ENCODE measurements at places on chromosomes 1 and 21.

GRCh38 chr21:35405981-35406380 is 356.9 kb upstream of the RUNX1 start:
- DNase-seq: no peak

- no peak for DNase-seq
Observed at GRCh38 chr1:11354893-11355553, 82.0 kb downstream of the UBIAD1 start.

DNA sequence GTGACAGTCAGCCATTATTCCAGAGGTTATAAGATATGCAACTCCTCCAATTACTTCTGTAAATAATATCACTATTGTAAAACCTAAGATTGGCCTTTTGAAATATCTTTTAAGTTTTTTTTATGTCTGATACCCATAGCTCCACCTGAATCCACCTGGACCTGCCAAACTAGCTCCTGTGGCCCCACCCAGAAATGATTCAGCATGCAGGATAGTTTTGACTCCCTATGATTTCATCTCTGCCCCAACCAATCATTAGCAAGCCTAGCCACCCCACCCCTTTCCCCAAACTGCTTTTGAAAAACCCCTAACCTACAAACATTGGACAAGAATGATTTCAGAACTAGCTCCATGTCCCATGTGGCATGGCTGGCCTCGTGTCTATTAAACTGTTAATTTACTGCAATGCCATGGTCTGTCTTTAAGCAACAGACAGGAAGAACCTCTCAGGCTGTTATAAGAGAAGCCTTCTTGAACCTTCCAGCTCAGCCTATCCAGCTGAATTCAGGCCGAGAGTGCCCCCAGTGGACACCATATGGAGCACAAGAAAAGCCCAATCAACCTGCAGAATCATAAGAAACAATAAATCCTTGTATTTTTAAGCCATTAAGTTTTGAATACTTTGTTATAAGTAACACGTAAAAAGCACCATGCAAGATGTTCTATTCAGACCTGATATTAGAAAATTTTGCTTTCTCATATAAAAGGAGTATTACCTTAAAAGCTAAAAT is 263.0 kb upstream of the ZRANB2 start:
- no peak for DNase-seq

DNA sequence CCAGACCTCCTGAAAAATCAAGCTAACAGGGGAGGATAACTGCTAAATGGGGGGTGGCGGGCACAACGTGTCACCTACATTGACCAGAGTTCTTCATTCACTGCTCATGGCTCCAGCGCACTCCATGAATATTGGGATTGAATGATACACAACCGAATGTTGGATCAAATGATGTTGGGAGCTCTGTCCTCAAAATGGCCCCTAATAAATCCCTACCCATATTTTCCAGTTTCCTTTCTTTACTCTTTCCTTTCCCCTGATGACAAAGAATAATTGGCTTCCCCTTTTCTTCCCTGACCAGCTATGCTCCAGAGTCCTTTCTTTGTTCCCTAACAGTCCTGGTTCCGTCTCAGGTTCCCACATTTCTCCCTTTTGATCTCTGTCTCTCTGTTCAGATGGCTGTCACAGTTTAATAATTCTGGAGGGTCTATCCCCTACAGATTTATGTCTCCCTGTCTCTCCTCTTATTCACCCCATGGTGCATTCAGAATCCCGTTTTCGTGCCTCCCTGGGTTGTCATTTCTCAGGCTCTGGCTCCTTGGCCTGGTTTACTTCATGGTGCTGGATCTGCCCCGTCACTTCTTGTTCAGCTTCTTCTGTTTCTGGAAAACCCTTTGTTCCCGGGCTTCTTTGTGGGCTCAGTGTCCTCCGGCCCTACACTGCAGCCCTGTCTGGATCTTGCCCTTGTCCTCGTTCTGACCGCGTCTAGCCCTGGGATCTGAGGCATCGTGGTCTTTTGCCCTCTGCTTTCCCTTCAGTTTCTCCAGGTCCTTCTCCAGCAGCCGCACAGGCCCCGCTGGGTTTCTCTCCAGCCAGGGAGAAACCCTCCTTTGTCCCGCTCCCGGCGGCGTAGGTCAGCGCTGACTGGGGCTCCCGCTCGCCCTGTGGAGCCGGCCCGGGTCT is 78.3 kb downstream of the NDUFS5 start:
- DNase-seq: peak; percentile 31

DNA sequence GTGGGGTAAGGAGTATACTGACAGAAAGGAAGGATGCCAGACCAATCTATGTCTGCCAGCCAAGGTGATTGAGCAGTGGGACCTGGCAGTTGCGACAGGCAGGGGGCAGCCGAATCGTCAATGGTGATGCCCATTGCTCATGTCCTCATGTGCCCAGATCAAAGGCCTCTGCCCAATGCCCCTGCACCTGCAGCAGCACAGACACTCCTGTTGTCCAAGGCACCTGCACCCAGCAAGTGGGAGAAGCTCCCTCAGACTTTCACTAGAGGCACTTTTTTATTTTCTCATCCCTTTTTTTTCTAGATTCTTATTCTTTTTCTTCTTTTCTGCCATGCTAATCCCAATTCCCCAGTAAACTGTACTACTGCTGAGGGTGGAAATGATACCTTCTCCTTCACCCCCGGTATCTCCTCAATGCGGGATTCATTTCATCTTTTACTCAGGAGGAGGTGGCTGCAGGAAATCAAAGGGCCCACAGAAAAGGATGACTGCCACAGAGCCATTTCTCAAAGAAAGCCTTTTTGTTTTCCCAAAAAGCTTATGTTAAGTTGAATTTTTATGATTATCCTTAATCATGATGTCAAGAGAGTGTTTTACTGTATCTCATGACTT is 332.0 kb downstream of the PAPPA2 start:
- no peak for DNase-seq

DNA sequence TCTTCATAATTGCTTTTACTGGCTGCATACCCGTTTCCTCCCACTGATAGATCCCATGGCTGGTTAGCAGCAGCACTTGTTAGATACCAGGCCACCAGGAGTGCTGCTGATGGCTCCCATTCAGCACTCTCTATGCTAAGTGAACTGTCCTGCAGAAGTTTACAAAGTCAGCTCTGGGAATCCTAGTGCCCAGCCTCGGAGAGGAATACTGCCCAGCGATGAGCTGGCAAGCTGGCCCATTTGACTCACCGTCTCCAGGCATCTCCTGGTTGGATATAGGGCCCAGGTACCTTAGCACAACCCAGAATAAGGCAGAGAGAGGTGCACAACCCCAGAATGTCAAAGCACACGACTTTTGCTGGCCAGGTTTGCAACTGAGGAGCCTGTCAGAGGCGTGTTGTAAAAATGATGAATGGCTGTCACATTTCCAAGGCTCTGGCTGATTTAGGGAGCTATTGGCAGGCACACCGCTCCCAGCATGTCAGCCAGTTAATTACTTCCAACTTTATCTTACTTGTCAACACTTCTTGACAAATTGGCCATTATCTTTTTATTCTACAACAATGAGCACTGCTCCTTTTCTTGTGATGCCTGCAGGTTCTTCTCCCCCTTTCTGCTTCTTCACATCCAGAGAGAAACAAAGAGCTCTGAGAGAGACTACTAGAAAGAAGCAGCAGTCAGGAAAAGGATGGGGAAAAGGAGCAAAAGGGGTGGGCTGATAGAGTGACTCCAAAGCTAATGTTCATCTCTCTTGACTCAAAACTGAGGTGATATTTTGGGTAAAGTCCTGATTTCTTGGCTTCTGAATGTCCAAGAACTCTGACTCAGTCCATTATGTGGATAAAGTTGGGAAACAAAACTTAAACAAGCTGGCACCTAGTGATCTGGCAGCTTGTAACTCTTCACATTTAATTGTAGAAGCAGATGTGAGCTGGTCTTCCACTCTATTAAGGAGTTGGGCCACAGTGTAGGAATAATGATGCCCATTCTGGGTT is 10.8 kb upstream of the ANGPTL7 start:
- DNase-seq: no peak

DNA sequence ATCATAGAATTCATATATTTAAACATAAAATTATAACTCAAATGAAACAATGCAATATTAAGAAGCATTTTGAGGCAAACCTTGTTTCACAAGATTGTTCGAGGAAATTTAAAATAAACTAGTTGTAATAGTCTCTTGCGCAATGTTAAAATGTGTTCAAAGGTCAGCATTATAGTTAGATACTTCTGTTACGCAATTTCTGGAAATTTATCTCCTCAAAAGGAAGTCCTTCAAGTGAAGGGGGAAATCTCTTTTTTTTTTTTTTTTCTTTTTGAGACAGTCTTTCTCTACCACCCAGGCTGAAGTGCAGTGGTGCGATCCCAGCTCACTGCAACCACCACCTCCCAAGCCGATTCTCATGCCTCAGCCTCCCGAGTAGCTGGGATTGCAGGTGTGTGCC is 52.1 kb downstream of the FMO4 start:
- no peak for DNase-seq

- DNase-seq: no peak
Observed at GRCh38 chr1:183251101-183251958, 65.3 kb downstream of the LAMC2 start.

DNA sequence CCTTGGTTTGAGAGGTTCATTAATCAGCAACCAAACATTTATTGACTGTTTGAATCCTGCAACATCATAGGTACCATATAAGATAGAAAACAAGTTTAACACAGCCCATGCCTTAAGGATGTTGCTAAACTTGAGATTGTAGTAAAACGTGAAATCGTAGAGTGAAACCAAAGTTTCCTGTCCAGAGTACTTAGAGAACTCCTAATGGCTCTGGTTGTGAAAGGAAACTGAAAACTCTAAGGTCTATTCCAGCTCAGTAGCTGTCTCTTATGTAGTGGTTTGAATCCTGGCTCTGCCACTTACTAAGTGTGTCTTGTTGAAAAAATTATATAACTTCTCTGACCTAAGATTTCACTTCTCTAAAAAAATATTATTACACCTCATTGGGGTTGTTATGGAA is 310.9 kb downstream of the NTNG1 start:
- DNase-seq: no peak

- no peak for DNase-seq
Observed at GRCh38 chr1:77516106-77516505, 166.4 kb downstream of the ZZZ3 start.

DNA sequence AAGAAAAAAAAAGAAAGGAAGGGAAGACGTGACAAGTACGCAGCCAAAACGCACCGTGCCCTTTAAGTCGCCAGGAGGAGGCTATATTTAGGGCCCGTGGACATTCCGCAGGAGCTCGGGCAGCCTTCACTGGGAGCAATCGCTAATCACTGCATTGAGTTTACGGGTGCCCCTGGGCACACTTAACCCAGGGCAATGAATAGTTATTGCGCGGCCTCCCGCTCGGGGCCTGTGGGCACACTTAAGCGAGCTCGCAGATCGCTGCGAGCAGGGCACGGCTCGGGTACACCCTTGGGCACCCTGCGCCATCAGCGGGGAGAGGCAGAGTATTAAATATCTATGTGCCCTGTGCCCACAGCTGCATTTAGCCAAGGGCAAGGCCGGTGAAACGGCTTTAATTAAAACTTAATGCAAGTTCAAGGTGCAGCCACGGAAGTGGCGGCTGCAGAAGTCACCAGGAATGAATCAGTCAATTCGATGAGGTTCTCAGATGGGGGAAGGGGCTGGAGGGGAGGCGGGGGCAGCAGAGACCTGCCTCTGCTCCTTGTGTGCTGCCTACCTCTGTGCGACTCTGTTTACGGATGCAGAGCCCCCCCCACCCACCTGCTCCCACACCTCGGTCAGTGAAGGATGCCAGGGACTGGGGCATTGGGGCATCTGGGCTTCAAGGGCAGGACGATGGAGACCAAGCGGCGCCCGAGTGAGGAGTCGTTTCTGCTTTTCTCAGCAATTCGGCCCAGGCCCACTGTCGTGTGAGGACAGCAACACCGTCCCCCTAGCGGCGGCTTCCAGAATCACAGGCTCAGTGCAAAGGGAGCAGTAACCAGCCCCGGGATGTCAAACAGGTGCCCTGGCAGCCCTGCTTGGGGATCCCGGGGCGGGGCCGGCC is 51.8 kb upstream of the TARDBP start:
- peak; percentile 94 for DNase-seq

- no peak for DNase-seq
Observed at GRCh38 chr1:924656-925560, 1.2 kb downstream of the SAMD11 start.

DNA sequence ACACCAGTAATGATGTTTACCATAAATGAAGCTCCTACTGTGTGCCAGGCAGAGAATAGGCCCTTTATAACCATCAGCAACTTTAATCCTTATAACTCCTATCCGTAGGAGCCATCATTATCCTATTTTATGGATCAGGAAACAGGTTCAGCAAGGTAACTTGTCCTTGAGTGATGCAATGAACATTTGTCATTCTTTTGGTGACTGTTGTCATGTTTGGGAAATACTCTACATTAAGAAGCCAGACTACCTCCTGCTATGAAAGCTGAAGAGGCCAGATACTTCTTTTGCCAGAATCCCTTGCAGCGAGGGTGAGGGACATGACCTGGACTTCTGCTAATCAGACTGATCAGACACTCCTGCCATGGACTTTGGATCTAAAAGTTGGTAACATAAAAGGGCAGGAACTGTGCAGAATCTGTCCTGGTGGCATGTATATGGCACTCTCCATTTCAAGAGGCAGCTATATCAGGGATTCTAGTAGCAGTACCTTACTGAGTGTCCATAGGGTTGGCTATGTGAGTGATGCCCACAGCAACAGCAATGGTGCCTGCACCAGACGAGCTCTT is 33.1 kb upstream of the SRRM1 start:
- DNase-seq: no peak

- DNase-seq: no peak
Observed at GRCh38 chr1:86069757-86070145, 86.8 kb downstream of the COL24A1 start.

DNA sequence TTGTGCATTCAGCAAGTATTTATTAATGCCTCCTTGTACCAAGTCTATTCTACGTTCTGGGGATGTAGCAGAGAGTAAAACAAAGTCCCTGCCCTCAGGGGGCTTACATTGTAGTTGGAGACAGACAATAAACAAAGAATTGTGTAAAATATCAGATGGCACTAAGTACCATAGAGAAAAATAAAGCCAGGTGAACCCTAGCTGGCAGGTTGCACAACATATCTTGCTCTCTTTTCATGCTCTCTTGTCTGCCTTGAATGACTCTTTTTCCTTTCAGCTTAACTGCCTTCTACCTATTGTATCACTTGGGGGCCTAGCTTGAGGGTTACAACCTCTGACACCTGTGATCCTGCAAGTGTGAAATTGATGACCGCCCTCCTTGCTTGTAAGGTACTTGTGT is 20.7 kb upstream of the FASLG start:
- no peak for DNase-seq

DNA sequence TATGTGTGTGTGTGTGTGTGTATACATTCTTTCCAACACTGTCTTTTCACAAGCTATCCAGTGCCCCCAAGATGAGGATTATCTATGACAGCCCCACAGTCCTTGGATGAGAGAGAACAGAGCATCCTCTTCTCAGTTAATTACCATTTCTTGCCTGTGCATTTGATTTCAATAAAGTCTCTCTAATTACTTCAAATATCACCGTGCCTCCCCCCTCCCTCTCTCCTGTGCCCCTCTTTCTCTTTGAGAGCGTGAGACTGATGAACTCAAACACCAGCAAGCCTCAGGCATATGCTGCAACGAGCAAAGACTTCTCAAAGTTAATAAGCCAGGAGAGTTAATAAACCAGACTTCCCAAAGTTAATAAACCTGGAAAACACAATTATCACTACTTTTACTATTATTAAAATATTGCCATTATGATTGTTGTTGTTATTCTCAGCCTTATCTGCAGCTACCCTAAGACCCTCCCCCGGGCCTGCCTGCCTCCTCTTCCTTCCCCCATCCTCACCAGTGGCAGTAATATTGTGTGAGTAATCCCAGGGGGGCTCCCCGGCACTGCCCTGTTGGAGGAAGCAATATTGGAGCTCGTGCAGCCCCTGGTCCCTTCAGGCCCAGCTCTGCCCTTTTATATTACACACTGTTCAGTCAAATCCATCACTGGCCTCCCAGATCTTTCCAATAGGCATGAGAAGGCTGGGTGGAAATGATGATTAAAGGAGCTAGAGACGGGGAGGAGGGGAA is 30.9 kb downstream of the LMX1A start:
- DNase-seq: no peak
